ENCODE measurements at places on chromosomes 11 and 22. TPM values are rescaled to one million over a fixed set of nuclear protein-coding genes. Genes with fewer than 3 reads are reported as not detected.

The RIC3 gene
- polyA plus RNA-seq = not detected

The SCGB1C1 gene
- polyA plus RNA-seq = not detected

The INPP5J gene
- polyA plus RNA-seq = not detected

The SDHD gene
- 270 TPM for polyA plus RNA-seq

The OR4B1 gene
- polyA plus RNA-seq = not detected

The ZMAT5 gene
- 37.1 TPM for polyA plus RNA-seq

The ROBO4 gene
- not detected for polyA plus RNA-seq

The SLC22A9 gene
- polyA plus RNA-seq = not detected

The C11orf65 gene
- polyA plus RNA-seq = not detected

The MUC2 gene
- not detected for polyA plus RNA-seq

The CFAP300 gene
- polyA plus RNA-seq = not detected

The IL17REL gene
- polyA plus RNA-seq = not detected

The KRTAP5-10 gene
- polyA plus RNA-seq = not detected

The MMP8 gene
- polyA plus RNA-seq = not detected

The DNAJB7 gene
- polyA plus RNA-seq = not detected

The OR4C15 gene
- polyA plus RNA-seq = not detected

The SCYL1 gene
- 29.7 TPM for polyA plus RNA-seq

The HRAS gene
- polyA plus RNA-seq = 31.1 TPM

The CSKMT gene
- polyA plus RNA-seq = 1.4 TPM

The DEUP1 gene
- not detected for polyA plus RNA-seq

The OR10A2 gene
- not detected for polyA plus RNA-seq

The PIWIL4 gene
- 7.5 TPM for polyA plus RNA-seq

The PDXP gene
- 1.0 TPM for polyA plus RNA-seq

The C1QTNF6 gene
- 2.3 TPM for polyA plus RNA-seq

The UPK2 gene
- not detected for polyA plus RNA-seq

The MAP6 gene
- not detected for polyA plus RNA-seq

The C22orf15 gene
- polyA plus RNA-seq = 0.29 TPM

Measured in CD14-positive monocyte (primary cell).